Stimulated activated CD8-positive, alpha-beta memory T cell treated with anti-CD3 and anti-CD28 coated beads, Interleukin-2, amount 100 ng/mL, for 1 hour (primary cell): ENCODE measurements at places on chromosomes 7 and 10.

- DNase-seq: no peak
Observed at GRCh38 chr10:1698185-1698584, 39.1 kb downstream of the ADARB2 start.

DNA sequence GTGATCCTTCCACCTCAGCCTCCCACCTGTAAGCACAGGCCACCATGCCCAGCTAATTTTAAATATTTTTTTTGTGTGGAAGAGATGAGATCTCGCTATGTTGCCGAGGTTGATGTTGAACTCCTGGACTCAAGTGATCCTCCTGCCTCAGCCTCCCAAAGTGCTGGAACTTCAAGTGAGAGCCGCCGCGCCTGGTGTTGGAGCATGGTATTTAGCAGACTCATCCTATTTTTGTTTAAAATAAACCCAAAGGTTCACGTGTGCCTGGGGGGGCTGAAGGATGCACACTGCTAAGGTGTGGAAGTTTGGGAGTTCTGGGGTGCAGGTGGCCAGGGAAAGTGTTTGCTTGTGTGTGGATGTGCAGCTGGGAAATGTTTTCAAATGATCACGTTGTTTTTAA lies 18.1 kb downstream of the PDGFA start:
- DNase-seq: no peak

DNA sequence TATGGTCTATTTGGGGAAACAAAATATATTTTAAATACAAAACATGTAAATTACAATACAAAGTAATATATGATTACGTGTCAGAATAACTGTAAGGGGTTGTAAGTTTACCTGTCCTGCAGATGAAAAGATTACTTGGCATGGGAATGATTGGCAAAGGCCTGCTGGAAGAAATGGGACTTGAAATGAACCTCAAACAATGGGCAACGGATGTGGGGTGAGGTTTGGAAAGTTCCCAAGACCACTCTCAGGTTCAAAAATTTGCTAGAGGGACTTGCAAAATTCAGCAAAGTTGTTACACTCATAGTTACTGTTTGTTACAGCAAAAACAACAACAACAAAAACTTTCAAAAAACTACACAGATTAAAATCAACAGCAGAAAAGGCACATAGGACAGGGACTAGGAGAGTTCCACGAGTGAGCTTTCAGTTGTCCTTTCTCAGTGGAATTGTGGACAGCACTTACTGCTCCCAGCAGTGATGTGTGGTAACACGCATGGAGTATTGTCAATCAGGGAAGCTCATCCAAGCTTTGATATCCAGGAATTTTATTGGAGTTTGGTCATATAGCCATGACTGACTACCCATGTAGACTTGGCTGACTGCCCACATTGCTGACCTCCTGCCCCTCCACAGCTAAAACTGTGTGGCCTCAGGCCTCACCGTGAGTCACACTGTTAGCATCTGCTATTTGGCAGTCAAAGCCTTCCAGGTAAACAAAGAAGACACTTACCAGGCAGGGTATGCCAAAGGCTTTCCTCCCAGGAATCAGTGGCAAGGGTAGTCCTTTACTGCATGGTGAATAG lies 43.8 kb downstream of the EXOC6 start:
- no peak for DNase-seq

- no peak for DNase-seq
Observed at GRCh38 chr7:4460597-4460996, 221.5 kb upstream of the FOXK1 start.

DNA sequence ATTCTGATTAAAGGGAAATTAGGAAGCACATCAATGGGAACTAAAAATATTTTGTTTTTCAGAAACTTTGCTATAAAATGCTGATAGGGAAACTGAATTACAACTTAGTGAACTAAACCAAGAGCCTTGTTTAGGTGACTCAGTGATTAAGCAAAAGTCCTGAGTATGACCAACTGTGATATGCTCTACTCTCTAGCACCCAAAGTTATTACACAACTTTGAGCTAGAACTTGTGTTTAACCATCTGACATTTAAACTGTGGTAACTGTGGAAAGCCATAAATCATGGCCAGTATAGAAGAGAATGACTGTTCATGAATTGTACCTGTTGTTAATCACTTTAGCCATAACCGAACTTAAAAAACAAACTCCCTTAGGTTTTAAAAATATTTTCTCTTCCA lies 127.4 kb downstream of the ZNF365 start:
- no peak for DNase-seq

DNA sequence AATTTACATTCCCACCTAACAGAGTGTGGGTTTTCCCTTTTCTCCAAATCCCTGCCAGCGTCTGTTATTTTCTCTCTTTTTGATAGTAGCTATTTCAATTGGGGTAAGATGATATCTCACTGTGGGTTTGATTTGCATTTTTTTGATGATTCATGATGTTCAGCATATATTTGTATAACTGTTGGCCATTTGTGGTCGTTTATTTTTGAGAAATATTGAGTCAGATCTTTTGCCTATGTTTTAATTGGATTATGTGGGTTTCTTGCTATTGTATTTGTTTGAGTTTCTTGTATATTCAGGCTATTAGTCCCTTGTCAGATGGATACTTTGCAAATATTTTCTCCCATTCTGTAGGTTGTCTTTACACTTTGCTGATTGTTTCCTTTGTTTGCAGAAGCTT lies 193.8 kb downstream of the ABCA13 start:
- DNase-seq: no peak

GRCh38 chr10:34148305-34148657 lies 666.8 kb downstream of the PARD3 start:
- no peak for DNase-seq

DNA sequence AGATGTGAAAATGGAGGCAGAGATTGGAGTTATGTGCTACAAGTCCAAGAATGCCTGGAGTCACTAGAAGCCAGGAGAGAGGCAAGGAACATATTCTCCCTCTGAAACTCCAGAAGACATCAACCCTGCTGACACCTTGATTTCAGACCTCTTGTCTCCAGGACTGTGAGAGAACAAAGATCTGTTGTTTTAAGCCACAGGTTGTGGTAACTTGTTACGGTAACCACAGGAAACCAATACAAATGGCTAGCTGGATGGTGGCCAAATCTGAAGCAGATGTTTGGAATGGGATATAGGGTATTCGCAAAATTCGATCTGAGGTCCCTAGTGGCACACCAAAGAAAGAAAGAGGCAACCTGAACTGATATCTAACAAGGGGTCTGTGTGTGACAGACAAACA lies 129.0 kb downstream of the HERPUD2 start:
- DNase-seq: no peak
